Right cardiac atrium (tissue), 5 donors: ENCODE measurements at places on chromosomes 4 and X. TPM values are rescaled to one million over a fixed set of nuclear protein-coding genes. Genes with fewer than 3 reads are reported as not detected.
A peak's percentile ranks its signal among the peaks of the same experiment; 100 is the strongest.

GRCh38 chrX:29528281-29528680 is 687.1 kb upstream of the MAGEB2 start:
- no peak for DNase-seq

GRCh38 chr4:55359397-55359916 is 13.4 kb downstream of the SRD5A3 start:
- no peak for DNase-seq

DNA sequence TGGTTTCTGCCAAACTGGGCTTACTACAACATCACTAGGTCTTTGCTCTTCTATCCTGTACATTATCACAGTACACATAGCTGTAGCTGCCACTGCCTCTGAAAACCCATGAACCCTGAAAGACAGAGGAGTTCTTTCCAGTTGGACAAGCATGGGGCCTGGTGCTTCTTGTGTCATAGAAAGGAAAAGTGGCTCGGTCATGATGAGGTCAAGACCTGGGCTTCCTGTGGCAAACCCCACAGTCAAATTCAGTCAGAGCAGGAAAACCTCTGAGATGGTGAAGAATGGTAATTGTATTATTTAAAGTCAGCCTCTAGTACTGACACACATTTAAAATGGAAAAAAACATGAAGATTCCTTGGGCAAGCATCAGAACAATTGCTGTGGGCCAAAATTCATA is 133.3 kb upstream of the PRPS2 start:
- no peak for DNase-seq

DNA sequence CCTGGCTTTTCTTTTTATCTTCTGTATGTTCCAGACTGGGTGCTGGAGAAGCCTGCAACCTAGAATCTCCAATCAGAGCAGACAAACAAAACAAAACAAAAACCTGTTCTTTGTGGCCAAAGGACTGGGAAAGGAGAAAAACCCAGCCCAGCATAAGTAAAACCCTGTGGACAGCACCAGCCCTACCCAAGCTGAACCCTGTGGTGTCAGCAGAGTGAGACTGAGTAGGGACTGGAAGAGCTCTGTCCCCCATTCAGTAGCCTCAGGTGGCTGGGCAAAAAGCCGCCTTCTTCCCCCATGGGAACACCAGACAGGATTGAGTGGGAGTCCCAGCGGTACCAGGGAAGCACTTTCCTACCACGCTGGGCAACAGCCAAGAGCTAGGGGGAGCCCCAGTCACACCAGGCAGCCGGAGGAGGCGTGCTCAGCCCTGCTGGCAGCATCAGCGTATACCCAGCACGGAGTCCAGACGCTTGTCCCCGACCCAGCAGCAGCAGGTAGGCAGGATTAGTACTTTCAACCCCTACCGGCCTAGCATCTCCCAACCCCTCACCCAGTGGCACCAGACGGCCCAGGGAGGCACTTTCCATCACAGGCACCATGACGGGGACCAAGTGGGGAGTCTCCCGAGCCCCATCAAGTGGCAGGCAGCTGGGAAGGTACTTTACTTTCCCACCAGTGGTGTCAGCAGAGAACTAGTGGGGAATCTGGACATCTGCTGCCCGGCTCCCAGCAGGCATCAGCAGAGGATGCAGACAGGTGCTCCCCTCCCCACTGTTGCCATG is 8.6 kb upstream of the JADE3 start:
- DNase-seq: peak; percentile 88

DNA sequence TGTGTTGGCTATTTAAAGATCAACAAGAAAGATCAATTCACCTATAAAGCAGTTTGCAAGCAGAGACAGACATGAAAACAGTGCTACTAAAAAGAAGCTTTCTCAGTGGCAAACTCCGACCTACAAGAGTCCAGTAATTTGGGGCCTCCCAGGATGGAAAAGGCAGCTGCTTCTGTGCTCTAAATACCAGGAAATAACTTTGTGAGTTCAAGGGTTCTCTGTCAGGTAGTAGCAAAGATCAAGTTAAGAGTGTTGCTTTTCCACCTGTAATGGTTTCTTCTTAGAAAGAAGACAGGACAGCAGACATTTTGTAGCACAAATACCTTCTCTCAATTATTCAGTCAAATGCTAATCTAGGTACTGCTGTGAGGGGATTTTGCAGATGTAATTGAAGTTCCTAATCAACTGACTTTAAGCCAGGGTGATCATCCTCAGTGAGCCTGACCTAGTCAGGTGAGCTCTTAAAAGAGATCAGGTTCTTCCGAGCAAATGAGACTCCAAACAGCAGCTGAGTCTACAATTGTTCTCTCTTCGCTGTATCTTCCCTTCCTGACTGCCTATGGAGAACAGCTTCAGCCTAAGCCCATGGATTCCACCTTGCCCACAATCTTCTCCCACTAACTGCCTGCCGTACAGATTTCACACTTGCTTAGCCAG is 13.5 kb downstream of the ANKRD17 start:
- no peak for DNase-seq

DNA sequence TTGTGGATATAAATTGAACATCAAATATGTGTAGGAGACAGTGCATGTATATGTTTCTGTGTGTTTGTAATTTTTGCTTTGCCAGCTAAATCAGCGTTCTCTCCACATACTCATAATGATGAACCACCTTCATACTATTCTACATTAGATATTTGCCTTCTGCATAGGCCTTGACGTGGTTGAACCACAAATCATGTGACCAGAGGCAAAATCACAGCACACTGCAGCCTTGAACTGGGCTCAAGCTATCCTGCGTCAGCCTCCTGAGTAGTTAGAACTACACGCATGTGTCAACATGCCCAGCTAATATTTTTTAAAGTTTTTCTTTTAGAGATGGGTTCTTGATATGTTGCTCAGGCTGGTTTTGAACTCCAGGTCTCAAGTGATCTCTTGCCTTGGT is 9.5 kb downstream of the UBQLN2 start:
- DNase-seq: no peak

DNA sequence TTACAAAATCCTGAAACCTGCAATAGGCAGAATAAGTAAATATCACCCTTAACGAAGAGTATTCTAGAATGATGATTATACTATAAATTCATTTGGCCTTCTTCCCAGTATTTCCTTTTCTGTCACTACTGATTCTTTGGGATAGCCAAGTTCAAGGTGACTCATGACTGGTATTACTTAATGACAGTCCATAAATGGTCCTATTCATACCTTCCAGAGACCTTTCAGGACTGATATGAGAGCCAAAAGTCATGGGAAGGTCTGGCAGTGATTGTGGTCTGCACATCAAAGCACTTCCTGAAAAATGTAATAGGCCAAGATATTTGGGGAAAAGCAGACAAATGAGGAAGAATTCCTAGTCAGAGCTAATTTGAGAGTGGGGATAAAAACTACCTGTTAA is 239.6 kb upstream of the FAM47A start:
- no peak for DNase-seq

GRCh38 chr4:101348995-101349800 is 1.9 kb upstream of the PPP3CA start:
- peak; percentile 78 for DNase-seq

DNA sequence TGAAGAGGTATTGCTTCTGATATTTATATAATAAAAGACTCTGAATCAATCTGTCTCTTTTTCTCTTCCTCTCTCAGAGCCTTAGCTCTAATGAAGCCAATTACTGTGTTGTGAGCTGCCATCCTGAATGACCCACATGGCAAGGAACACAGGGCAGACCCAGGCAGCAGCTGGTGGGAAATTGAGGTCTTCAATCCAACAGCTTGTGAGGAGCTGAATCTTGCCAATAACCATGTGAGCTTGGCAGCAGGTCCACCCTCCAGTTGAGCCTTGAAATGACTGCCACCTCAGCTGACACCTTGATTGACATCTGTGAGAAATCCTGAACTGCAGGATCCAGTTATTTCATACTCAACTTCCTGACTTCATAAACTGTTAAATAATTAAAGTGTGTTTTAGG is 149.4 kb downstream of the NDST4 start:
- DNase-seq: no peak

DNA sequence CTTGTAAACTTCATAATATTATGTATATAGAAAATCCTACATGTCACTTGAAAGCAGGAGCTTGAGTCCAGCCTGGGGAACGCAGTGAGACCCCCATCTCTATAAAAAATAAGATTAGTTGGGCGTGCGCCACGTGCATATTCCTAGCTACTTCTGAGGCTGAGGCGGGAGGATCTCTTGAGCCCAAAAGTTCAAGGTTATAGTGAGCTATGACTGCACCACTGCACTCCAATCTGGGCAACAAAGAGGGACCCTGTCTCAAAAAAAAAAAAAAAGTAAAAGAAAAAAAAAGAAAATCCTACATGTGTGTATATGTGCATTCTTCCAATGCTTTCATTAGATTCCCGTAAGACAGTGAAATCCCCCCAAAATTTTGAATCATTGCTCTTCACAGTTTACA is 1.7 kb downstream of the SEC31A start:
- no peak for DNase-seq

GRCh38 chrX:39481621-39482020 is 616.1 kb downstream of the BCOR start:
- DNase-seq: no peak

GRCh38 chr4:142373610-142374009 is 472.5 kb downstream of the INPP4B start:
- no peak for DNase-seq

DNA sequence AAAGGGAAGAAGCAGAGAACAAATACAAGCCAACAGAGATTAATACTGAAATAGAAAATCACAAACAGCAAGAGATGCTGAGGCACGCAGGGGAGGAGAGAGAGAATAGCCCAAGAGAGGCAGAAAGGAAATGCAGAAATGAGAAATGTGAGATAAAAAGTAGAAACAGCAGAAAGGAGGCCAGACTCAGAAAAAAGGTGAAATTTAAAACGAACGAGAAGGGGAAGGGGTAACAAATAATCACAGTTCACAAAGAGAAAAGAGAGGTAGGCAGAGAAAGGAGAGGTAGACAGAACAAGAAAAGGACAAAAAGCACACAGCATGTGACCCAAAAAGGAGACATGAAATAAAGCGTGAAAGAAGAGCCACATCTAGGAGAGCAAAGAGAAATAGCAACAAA is 264.4 kb downstream of the CHIC1 start:
- DNase-seq: no peak

- DNase-seq: no peak
Observed at GRCh38 chrX:149476513-149476912, 28.6 kb downstream of the IDS start.

GRCh38 chrX:56788717-56789122 is 59.7 kb downstream of the NBDY start:
- peak; percentile 76 for DNase-seq

GRCh38 chr4:55722132-55722531 is 86.0 kb upstream of the NMU start:
- DNase-seq: no peak

- DNase-seq: peak; percentile 45
Observed at GRCh38 chr4:14916554-14917297, 85.6 kb upstream of the CPEB2 start.

DNA sequence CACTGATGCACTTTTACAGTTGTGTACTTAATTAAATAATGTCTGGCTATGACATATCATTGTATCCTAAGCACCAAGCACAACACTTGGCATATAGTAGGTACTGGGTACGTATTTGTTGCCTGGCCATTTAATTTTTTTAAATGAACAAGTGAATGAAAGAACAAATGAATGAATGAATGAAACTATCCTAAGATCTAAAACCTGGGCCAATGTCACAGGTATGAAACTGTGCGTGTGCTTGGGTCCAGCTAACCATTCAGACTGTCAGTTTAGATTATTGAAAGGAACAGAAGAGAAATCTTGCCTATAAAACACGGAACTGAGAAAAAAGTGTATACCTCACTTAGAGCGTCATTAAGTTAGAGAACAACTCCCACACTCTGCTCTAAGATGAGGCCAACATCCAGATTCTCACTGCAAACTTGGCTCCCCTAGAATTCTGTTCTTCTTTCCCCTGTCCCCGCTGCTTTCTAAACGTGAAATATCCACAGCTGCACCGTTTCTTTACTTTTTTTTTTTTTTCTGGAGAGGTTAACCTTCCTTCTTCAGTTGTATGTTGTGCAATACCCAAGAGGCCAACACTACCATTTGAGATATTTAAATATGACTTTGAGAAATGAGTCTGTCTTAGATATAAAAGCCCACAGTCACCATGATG is 17.3 kb upstream of the SEL1L3 start:
- no peak for DNase-seq

DNA sequence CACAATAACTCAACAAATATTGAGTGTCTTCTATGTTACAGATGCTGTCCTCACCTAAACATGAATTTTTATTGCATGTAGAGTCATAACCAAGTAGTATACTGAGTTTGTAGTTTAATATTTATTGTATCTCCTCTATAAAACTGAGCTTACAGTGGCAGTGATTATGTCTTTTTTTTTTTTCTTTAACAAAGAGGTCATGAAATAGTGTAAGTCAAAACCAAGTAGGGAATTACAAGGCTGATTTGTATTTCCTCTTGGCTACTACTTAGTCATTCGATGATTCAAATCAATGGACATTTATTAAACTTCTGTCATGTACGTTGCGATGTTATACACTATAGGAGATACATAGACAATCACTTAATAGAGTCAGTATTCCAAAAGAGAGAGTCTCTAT is 48.4 kb downstream of the IL15 start:
- no peak for DNase-seq

DNA sequence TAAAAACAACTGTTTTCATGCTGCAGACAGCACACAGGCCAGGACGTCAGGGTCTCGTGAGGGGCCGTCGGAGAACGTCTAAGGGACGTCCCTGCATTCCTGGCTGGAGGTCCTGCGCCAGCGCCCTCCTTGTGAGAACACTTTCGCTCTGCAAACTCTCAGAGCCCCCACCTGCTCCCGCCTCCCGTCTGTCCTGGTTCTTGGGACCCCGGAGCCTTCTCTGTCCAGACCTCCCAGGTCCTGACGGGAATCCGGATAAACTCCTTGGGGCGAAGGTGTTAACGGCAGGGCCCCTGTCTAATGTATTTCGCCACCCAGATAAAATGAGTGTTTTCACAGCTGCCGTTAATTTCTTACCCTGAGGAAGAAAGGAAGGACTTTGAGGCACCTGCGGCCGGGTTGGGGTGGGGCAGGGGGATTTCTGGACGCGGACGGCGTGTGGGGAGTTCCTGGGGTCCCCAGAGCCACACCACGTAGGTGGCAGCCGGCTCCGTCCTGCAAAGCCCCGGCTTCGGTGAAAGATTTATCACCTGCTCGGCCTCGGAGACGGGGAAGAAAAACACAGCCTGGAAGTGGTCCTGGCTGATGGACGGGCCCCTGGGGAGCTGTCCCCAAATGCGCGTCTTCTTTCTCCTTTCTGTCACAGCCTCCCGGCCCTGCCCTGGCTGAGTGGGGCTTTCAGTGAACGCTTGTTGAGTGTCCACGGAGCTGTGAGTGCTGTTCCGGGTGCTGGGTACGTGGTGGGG is 35.1 kb upstream of the PPP2R3B start:
- DNase-seq: peak; percentile 36

AMOT gene
- total RNA-seq: 7.4 TPM

IDUA gene
- total RNA-seq: 17.4 TPM

TRIML2 gene
- total RNA-seq: not detected

PRDM8 gene
- 0.72 TPM for total RNA-seq

PROM1 gene
- 5.6 TPM for total RNA-seq

TMPRSS11D gene
- not detected for total RNA-seq

CCDC149 gene
- total RNA-seq: 15.0 TPM

PLXNB3 gene
- 9.2 TPM for total RNA-seq
